Stimulated activated CD4-positive, alpha-beta T cell treated with anti-CD3 and anti-CD28 coated beads, Interleukin-12 subunit alpha, Interleukin-12 subunit beta, amount 100 ng/mL, for 48 hours (primary cell): ENCODE measurements at places on chromosomes 2 and 18.

DNA sequence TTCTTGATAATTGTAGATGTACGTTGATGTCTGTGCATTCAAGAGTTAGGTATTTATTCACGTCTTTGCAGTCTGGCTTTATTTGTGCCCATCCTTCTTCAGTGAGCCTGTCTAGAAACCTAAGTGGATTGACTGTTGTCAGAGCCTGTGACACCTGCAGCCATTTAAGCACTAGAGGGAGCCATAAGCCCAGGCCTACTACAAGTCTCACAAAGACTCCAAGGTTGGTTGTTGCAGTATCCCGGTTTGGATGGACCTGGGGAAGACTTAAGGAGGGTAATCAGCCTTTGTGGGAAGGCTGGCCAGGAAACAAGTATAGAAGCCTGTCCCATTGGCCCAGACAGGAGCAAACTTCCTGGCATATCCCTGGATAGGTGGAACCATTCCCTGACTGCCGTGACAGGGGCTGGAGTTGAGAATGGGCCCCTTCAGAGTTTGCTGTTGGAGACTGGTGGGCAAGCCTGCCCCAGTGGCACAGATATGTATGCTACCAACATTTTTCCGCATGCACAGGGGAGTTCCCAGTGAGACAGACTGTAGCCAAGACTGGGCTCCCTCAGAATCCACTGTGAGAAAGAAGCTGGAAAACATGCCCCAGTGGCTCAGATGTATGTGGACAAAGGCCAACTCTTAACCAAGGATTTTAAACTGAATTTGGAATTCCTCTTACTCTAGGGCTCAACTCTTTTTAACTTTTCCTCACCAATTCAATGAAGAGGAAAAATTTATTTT lies 9.3 kb upstream of the LRRC30 start:
- peak; percentile 1 for DNase-seq

GRCh38 chr2:197268786-197269584 lies 41.6 kb downstream of the ANKRD44 start:
- DNase-seq = no peak

- no peak for DNase-seq
Observed at GRCh38 chr2:144143294-144144151, 376.4 kb downstream of the ZEB2 start.

DNA sequence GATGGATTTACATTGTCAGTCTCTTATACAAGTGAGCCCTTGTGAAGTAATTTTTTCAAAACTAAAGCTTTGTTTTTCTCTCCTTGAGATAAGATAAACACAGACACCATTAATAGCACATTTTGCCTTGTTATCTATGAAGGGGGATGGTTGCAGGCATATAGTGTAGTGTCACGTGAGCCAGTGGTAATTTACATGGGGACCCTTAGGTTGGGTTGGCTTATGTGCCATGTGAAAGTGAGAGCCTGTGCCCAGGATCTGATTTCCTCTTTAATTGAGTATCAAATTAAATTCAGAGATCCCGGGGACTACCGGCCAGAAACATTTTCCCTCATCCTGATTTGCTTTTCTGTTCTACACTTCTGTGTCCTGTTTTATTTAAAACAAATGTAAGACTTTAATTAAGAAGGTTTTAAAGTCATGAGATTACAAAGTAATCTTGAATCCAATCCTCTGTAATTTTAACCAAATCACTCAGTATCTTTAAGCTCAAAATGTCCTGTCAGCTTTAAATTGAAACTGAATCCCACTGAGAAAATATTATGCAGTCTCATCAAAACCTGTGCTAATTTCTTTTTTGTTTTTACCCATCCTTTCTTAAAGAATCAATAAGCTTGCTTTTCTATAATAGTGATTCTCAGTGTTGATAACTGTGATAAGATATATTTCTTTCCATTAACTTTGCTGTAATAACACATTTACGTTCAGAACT lies 63.8 kb downstream of the PTPRM start:
- DNase-seq = no peak

GRCh38 chr2:60480089-60480773 lies 73.2 kb downstream of the BCL11A start:
- no peak for DNase-seq

DNA sequence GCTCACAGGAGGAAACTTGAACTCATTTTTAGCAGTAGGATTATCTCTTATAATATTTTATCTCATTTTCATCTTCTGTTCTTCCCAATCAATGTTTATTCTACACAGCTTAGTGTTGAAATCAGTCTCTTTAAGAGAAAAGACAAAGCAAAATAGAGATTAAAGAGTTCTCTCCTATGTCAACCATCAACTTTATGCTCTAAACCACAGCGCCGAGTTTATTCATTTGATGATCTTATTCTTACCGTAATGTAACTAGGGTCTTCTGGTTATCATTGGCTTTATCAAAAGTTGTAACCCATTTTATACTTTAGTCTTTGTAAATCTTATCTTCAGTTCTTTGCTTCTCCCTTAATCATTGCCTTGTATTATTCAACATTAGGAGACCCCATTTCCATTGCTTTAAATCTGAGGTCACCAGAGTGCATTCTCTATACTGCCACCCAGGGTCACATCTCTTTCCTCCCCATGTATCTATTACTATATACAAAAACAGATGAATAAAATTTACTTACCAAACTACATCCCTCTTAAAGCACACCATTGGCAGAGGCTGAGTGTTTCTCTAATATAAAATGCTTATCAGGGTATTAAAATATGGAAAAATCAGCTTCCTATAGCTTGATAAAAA lies 22.8 kb upstream of the ERMN start:
- no peak for DNase-seq

- no peak for DNase-seq
Observed at GRCh38 chr18:48393776-48394175, 15.4 kb downstream of the ZBTB7C start.

DNA sequence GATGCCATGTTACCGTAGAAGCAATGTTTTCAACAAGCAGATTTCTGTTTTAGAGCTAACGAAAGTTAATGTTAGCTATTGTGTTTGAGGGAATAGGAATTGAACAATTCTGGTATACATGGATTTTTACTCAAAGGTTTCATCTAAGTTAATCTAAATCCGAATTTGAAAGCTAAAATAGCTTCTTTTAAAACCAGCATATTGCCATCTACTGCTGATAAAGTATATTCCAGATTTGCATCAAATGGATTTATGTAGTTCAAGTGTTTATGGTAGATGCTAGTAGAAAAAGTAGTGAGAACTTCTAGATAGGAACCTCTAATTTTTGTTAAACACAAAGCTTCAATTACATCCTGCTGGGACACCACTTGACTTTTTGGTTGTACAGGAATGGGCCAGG lies 1569.5 kb upstream of the NXPH2 start:
- no peak for DNase-seq

- DNase-seq = no peak
Observed at GRCh38 chr2:238061315-238062202, 758 bp downstream of the SCLY start.

GRCh38 chr18:77376043-77376732 lies 126.5 kb downstream of the GALR1 start:
- DNase-seq = no peak

GRCh38 chr2:239300871-239301735 lies 99.7 kb downstream of the HDAC4 start:
- DNase-seq = no peak

DNA sequence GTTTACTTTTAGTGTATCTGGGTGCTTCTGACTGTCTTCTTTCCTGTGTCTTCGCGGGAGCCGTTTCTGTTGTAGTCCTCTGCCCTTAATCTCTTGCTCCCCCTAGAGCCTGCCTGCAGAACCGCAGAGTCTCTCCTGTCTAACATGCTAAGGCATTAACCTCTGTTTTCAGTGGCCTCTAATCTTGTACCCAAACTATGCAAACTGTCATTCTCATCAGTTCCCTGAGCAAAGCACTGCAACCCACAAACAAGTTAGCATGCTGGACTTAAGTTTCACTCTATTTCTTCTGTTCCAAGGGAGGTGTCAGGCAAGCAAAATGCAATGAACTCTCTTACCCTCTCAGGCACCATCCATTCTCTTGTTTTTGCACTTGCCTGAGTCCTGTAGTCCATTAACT lies 138.4 kb downstream of the OTX1 start:
- no peak for DNase-seq

GRCh38 chr2:163191372-163191771 lies 352.8 kb upstream of the KCNH7 start:
- DNase-seq = no peak

GRCh38 chr2:102240640-102241370 lies 54.0 kb downstream of the IL1RL2 start:
- DNase-seq = peak; percentile 85
